ENCODE measurements at places on chromosomes 3 and 15.

- DNase-seq: no peak
These were observed at the start of gene SLITRK3 for GRCh38 chr3:165195640-165196576. Gene SLITRK3, minus strand, starts transcription at chr3:165196384. Its CDS starts 5,554 bp downstream, at chr3:165190830.

DNA sequence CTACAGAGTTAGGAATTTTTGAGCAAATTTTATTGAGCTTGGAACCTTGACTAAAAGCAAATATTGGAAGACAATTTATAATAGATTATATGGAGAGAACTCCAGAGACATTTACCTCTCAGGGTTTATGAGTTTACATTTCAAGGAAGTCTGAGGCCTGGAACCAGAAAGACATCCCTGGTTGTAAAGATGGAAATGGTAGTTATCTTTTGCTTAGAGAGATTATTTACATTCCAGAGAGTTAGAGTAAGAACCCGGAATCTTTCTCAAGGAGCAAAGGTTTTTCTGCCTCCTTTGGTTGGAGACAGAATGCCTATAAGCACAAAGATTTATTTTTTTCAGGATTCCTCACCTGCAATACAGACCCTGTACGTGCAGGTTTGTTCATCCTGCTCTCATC is 458.1 kb downstream of the TBL1XR1 start:
- no peak for DNase-seq

- no peak for DNase-seq
These were observed 19.1 kb downstream of the KBTBD8 start for GRCh38 chr3:67017211-67017610.

DNA sequence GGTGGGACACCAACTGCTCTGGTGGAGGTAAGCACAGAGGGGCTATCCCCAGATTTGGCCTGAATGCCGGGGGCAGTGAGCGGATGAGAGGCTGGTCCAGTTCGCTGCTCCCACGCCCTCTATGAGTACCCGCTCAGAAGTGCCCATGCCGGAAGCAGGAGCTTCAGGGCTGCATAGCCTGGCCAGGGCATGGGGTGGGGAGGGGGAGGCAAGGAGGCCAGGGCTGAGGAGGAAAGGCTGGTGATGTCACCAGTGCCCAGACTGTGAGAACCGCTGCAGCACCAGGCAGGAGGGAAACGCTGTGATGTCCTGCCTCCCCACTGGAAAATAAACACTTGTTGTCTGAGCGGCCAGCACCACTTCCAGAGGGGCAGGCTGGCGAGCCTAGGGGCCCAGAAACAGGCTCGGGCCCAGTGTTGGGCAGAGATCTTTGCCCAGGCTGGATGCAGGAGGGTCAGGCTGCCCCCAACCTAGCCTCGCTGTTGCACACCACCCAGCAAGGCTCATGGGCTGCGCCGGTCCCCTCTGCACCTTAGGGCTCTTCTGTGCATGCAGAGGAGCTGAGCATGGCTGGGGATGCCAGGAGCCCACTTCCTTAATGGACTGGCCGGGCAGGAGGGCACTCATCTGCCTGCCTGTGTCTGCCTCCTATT is 10.9 kb upstream of the DLL4 start:
- DNase-seq: no peak

DNA sequence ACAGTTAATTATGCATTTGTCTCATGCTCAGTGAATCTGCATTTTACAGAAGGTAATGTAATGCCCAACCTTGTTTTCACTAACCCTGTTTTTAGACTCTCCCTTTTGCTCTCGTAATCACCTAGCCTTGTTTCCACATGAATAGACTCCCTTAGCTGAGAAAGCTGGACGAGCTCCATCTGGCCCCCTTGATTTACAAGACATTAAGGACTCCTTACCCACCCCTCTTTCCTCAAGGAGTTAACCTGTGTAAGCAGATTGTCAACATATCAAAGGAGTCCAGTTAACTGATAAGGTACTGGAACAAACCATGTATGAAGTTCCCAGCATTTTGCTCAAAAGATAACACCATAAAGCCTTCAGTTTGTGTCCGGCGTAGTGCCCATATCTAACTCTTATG is 99.6 kb downstream of the VPS8 start:
- DNase-seq: no peak

- DNase-seq: no peak
These were observed 70.8 kb downstream of the TMCC1 start for GRCh38 chr3:129822679-129823078.

GRCh38 chr3:113685956-113686721 is 10.3 kb downstream of the USF3 start:
- DNase-seq: no peak

DNA sequence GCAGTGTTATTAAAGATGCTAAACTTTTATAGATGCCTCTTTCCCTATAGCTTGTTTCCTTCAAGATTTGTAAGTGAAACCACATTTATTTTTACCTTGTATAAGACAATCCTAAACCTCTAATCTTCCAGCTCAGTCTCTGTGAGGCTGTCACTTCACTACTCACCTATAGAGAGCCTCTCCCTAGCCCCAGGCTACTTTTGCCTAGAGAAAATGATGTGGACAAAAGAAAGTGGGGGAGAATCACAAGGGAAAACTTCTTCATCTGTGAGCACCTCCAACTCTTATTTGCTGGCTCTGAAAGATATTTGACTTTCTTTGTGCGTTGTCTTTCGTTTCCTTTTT is 74.9 kb upstream of the SCN5A start:
- DNase-seq: no peak

DNA sequence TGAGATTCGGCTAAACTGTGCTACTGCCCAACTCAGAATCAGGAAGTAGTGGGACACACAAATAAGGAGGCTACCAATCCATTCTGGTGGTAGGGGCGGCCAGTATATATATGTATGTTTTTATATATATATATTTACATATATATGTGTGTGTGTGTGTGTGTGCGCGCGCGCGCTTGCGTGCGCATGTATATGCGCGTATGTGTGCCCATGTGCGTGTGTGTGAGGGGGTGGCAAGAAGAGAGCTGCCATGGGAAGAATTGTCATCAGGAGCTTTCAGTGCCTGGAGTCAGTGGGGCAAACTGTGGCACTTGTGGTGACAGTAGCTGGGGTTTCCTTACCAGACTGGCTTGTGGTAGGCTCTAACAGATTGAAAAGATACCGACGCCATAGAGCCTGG is 26.5 kb downstream of the GXYLT2 start:
- DNase-seq: no peak

DNA sequence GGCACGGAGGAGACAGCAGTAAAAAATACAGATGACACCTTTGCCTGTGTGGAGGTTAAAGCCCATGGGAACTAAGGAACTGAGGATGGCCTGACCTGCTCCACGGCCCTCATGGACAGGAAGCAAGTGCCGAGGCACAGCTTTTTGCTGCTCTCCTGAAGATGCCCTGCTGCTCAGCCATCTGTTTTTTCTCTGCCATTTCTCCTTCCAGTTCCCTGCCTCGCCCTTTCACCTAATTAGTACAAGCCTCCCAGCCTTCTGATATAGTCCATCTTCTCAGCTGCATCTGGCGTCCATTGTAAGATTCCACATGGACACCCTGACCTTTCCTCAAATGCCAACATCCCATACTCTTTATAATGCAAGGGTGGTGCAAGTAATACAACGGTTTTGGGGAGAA is 11.8 kb upstream of the CXCR6 start:
- no peak for DNase-seq

- DNase-seq: no peak
These were observed 1006.7 kb downstream of the ROBO2 start for GRCh38 chr3:78046566-78046965.

- peak; percentile 13 for DNase-seq
These were observed 13.4 kb upstream of the FAM98B start for GRCh38 chr15:38440353-38441129.

DNA sequence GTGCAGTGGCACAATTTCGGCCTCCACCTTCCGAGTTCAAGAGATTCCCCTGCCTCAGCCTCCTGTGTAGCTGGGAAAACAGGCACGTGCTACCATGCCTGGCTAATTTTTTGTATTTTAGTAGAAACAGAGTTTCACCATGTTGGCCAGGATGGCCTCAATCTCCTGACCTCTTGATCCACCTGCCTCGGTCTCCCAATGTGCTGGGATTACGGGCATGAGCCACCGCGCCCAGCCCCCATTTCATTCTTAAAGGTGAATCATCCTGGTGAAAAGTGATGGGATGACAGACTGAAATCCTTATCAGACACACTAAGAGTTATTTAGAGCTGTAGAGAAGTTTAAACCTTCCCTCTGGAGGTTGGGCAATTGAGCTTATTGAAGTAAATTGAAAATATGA is 24.1 kb upstream of the SERPINI2 start:
- DNase-seq: no peak

- DNase-seq: peak; percentile 92
These were observed 40.4 kb downstream of the BHLHE40 start for GRCh38 chr3:5019411-5020241.

- DNase-seq: no peak
These were observed 20.6 kb upstream of the GOLIM4 start for GRCh38 chr3:168116279-168116678.

DNA sequence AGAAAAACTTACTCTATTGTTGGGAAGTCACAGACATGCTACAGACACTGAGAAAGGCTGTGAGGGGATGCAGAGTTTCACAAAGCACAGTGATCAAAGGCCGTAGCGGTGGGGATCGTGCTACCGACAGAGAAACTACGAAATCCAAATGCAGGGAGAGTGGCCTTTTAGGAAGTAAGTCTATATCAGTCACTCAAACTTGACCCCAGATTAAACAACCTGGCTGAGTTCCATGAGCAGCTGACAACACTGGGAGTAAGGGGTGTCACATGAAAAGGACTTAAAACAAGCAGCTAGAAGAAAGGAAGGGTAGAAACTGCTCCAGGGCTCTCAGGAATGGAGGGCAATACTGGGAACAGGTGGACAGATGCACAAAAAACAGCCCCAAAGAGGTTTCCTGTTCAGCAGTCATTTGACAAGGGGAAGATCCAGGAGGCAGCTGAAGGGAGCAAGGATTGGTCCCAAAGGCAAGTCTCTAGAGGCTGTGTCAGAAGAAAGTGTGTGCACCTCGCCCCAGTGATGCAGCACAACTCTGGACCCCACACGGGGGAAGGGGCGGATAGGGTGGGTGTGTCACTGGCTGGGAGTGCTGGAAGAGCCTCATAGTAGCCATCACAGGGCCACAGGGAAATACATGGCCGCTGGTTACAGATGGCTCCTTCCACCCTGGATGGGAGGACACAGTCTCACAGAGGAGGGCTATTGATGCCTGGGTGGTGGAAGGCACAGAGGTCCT is 20.3 kb upstream of the HDAC11 start:
- DNase-seq: no peak

- DNase-seq: no peak
These were observed 114.7 kb upstream of the LRTM1 start for GRCh38 chr3:55042591-55042990.

GRCh38 chr3:16118396-16118795 is 56.1 kb upstream of the GALNT15 start:
- DNase-seq: no peak

GRCh38 chr3:49104052-49104426 is 518 bp downstream of the QARS1 start:
- DNase-seq: no peak

- no peak for DNase-seq
These were observed 3.5 kb downstream of the CHRM5 start for GRCh38 chr15:33971811-33972210.

DNA sequence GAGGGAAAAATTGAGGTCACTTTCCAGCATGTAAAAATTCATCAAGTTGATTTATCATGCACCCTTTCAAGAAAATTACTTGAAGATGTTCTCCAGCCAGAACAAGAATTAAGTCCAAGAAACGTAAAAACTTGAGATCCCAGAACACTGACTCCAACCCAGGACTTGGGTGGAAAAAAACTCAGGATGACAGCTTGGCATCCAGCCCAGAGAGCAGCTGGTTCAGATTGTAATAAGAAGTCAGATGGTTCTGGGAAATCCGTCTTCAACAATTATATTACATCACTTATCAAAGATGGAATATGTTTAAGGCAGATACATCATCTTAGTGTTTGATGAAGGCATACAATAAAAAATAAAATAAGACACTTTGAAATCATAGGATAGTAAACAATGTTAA is 23.0 kb upstream of the DNAJC13 start:
- DNase-seq: no peak

DNA sequence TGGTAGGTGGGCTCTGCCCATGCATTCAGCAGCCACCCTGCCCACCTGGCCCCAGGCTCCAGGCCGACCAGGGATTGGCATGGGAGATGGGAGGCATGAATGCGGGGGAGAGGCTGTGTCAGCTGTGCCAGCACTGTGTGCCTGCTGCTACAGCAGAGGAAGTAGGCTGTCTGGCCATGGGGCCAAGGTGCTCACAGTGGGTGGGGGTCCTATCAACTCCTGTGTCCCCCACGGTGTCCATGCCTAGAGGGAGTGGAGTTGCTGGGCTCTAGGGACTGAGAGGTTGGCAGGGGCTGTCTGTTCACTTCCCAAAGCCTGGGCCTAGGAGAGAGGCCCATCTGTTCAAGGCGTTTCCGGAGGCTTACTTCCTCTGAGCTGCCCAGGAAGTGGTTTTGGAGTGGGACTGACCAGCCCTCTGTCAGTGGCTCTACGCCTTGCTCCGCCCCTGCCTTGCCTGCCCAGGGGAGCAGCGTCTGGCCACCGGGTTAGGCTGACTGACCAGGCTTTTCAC is 5.8 kb downstream of the PRKCD start:
- peak; percentile 33 for DNase-seq

DNA sequence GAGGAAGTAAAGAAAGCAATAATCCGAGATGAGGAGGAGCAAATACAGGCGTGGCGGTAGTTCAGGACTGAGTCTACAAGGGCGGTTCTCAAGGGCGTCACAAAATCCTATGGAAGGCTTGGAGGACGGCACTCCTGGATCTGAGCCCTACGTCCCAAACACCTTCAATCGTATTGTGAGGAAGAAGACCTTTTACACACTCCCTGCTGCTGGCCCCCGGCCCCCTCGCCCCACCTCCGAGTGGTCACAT is 747 bp downstream of the PLD1 start:
- no peak for DNase-seq

- no peak for DNase-seq
These were observed 16.6 kb upstream of the KY start for GRCh38 chr3:134667406-134667805.

- DNase-seq: no peak
These were observed 38.3 kb upstream of the ESYT3 start for GRCh38 chr3:138395865-138396751.

DNA sequence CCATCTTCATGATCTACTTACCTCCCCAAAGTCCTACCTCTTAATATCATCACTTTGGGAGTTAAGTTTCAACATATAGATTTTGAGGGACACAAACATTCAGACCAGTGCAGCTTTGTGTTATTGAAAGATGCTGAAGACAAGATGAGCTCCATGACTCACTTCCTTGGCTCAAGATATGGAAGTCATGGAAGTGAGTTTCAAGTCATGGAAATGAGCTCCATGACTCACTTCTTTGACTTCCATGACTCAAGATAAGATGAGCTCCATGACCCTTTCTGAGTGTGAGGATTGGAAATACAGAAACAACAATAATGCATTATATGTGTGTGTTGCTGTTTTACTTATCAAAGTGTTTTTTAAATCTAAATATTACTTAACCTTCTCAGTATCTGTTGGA is 170.2 kb upstream of the TPRG1 start:
- DNase-seq: no peak

GRCh38 chr3:36874424-36874823 is 70.4 kb downstream of the TRANK1 start:
- DNase-seq: no peak
